ENCODE measurements at places on chromosomes 11 and 22. TPM values are rescaled to one million over a fixed set of nuclear protein-coding genes. Genes with fewer than 3 reads are reported as not detected.

The ETS1 gene
- 71.6 TPM for total RNA-seq

The SCN3B gene
- total RNA-seq = 18.5 TPM

The KCNJ11 gene
- 28.6 TPM for total RNA-seq

The GRIA4 gene
- total RNA-seq = 6.8 TPM

The HEPHL1 gene
- total RNA-seq = not detected

The OR52I2 gene
- total RNA-seq = not detected

Measured in tongue (tissue), 3 donors.